ENCODE measurements at places on chromosomes 11 and 22. TPM values are rescaled to one million over a fixed set of nuclear protein-coding genes. Genes with fewer than 3 reads are reported as not detected.

The PKP3 gene
- 4.7 TPM for total RNA-seq

The NXPE4 gene
- total RNA-seq = not detected

The MMP8 gene
- 2.3 TPM for total RNA-seq

The CARNS1 gene
- 0.16 TPM for total RNA-seq

The CNGA4 gene
- not detected for total RNA-seq

The TH gene
- 4.9 TPM for total RNA-seq

The ZBTB16 gene
- 0.16 TPM for total RNA-seq

The OR5A1 gene
- total RNA-seq = not detected

The TRMT2A gene
- total RNA-seq = 48.8 TPM

The KCNE3 gene
- total RNA-seq = 1.8 TPM

The CHRDL2 gene
- 0.16 TPM for total RNA-seq

The SLC6A5 gene
- not detected for total RNA-seq

The CAVIN3 gene
- total RNA-seq = 347 TPM

The RFPL1 gene
- not detected for total RNA-seq

The CSRP3 gene
- not detected for total RNA-seq

The CPT1B gene
- total RNA-seq = 4.0 TPM

The CCDC179 gene
- total RNA-seq = not detected

The SAA1 gene
- total RNA-seq = not detected

The KCNJ1 gene
- not detected for total RNA-seq

The EXT2 gene
- 146 TPM for total RNA-seq

The PVALB gene
- total RNA-seq = not detected

The C11orf91 gene
- not detected for total RNA-seq

The VEGFB gene
- 24.8 TPM for total RNA-seq

The SCUBE1 gene
- total RNA-seq = not detected

The GRM5 gene
- 0.12 TPM for total RNA-seq

The RFPL3 gene
- total RNA-seq = not detected

The RIMBP3B gene
- 0.24 TPM for total RNA-seq

The PKDREJ gene
- not detected for total RNA-seq

The C11orf86 gene
- total RNA-seq = not detected

The PICK1 gene
- 9.7 TPM for total RNA-seq

The CFAP300 gene
- total RNA-seq = 7.2 TPM

The MUC5AC gene
- total RNA-seq = not detected

The GRIK4 gene
- 0.16 TPM for total RNA-seq

The PDGFD gene
- 230 TPM for total RNA-seq

Measured in hair follicle dermal papilla cell (primary cell).